ENCODE measurements at places on chromosomes 7 and 10. TPM values are rescaled to one million over a fixed set of nuclear protein-coding genes. Genes with fewer than 3 reads are reported as not detected.

Gene CNTNAP2
- total RNA-seq: not detected

- no peaks in the 10 kb centered on the region for H3K27me3 ChIP-seq
- H3K4me3 ChIP-seq: no peak overlapping the region
- H3K36me3 ChIP-seq: peaks cover 7% of the 10 kb centered on the region
- H3K4me1 ChIP-seq: no peaks in the 10 kb centered on the region
- no peak for DNase-seq
- H3K27ac ChIP-seq: no peak overlapping the region
Observed at GRCh38 chr10:79274279-79275104, 72.8 kb upstream of the PPIF start.

DNA sequence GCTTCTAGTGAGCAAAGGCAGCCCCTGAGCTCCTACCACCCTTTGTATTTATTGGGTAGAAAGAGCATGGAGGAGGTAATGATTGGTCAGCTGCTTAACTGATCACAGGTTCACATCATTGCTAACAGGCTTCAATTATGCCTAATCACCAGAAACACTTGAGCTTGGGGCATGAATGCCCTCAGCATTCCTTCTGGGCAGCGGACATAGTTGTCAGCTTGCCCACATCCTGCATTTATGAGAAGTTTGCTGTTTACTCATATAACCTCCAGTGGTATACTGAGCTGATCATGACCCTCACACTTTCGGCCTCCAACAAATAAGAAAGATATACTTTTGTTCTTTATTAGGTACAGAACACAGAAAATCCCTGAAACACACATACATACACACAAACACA lies 140.3 kb upstream of the ODAD2 start:
- peaks cover 18% of the 10 kb centered on the region for H3K36me3 ChIP-seq
- H3K27me3 ChIP-seq: no peaks in the 10 kb centered on the region
- H3K4me1 ChIP-seq: no peaks in the 10 kb centered on the region

- no peak for DNase-seq
- no peak overlapping the region for H3K4me3 ChIP-seq
- no peaks in the 10 kb centered on the region for H3K4me1 ChIP-seq
- no peaks in the 10 kb centered on the region for H3K36me3 ChIP-seq
- H3K27ac ChIP-seq: no peak overlapping the region
Observed at GRCh38 chr7:14137676-14138075, 148.2 kb upstream of the ETV1 start.

DNA sequence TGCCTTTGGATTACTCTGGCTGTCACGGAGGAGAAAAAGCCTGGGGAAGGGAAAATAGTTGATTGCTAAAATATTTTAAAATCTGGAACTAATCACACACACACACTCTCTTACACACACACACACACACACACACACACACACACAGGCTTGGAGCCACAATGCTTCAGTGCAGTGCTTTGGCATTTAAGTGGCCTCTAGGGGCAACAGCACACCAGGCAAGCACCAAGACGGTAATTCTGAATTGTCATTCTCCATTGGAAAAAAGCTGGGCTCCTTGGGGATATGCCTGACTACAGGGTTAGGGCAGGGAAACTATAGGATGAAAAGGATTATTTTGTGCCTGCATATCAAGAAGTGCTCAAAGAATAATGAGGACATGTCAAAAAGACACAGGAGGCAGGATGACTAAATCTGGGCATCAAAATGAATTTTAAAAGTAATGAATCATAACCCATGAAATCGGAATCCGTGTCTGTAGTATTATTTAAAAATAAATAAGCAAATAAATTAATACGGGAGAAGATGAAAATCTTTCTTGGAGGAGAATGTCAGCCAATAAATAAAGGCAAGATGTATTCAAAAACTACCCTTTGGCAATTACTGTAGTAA lies 30.4 kb upstream of the DDC start:
- peak; percentile 25 for DNase-seq
- no peaks in the 10 kb centered on the region for H3K27me3 ChIP-seq
- H3K4me1 ChIP-seq: peaks cover 23% of the 10 kb centered on the region
- H3K4me3 ChIP-seq: no peak overlapping the region
- no peak overlapping the region for H3K27ac ChIP-seq

DNA sequence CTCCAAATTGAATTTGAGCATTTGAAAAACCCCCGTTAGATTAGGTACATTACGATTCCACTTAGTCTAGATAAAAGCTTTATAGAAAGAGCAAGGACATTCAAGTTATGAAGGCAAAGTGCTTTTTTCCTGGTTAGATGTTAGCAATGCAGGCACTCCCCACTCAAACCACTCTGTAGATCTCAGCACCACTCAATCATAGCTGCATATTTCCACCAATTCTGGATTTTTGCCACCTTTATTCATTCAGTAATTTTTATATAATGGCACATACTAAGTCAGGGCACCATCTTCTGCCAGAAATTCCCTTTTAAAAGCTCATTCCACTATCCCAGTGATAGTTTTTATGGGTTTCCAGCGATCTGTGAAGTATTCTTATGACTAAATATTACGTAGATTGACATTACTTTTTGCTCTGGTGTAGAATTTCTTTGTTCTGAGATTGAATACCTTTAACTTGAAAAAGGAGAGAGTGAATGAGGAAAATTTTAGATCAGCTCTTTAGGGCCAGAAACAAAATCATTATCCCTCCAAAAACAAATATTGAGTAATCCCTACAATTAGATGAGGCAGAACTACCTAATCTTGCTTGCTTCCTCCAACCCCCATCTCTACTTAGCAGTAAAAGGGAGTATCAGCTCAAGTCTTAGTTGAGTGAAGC lies 51.6 kb downstream of the RNLS start:
- no peaks in the 10 kb centered on the region for H3K4me1 ChIP-seq
- H3K27ac ChIP-seq: no peak overlapping the region

DNA sequence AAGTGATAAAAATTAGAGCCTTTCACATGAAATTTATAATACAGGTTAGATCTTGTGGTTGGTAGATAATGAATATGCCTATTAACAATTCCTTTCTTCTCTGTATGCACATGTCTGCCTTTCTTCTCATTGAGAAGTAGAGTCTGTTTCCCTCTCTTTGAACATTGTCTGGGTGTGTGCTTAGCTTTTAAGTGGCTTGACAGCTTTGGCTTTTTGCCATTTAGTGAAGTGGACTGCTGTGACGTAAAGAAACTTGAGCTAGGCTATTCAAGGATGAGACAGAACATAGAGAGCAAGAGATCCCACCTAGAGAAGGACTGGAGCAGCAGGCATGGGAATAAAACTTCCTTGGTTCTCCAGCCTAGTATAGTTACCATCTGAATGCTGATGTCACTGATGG lies 996.7 kb upstream of the CELF2 start:
- no peaks in the 10 kb centered on the region for H3K27me3 ChIP-seq
- no peak overlapping the region for H3K4me3 ChIP-seq
- no peak for DNase-seq
- no peak overlapping the region for H3K27ac ChIP-seq

Gene ANKRD22
- total RNA-seq: 0.48 TPM

GRCh38 chr7:910441-910861 lies 34.1 kb downstream of the GET4 start:
- peaks cover 12% of the 10 kb centered on the region for H3K4me1 ChIP-seq
- peaks cover 4% of the 10 kb centered on the region for H3K27me3 ChIP-seq
- no peak overlapping the region for H3K27ac ChIP-seq
- DNase-seq: no peak
- no peaks in the 10 kb centered on the region for H3K36me3 ChIP-seq

DNA sequence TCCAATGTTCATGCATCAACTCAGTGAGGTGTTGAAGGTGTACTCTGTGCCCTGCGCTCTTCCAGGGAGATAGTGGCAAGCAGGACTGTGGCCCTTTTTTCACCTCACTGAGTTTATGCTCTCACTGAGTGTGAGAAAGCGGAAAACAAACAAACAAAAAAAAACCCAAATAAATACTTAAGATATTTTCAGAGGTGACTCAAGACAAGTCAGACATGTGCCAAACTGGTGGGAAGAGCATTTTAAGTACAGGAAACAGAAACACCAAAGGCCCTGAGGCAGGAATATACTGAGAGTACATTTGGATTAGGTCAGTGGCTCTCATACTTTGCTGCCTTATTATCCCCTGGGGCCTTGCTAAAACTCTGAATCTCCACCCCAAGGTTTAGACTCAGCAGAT lies 111.9 kb upstream of the IGFBP3 start:
- H3K27me3 ChIP-seq: no peaks in the 10 kb centered on the region
- H3K36me3 ChIP-seq: no peaks in the 10 kb centered on the region
- DNase-seq: no peak
- H3K4me3 ChIP-seq: no peak overlapping the region
- H3K4me1 ChIP-seq: no peaks in the 10 kb centered on the region

GRCh38 chr10:128854963-128855362 lies 612.1 kb upstream of the MGMT start:
- H3K36me3 ChIP-seq: no peaks in the 10 kb centered on the region
- H3K4me1 ChIP-seq: no peaks in the 10 kb centered on the region
- DNase-seq: no peak
- no peaks in the 10 kb centered on the region for H3K27me3 ChIP-seq

DNA sequence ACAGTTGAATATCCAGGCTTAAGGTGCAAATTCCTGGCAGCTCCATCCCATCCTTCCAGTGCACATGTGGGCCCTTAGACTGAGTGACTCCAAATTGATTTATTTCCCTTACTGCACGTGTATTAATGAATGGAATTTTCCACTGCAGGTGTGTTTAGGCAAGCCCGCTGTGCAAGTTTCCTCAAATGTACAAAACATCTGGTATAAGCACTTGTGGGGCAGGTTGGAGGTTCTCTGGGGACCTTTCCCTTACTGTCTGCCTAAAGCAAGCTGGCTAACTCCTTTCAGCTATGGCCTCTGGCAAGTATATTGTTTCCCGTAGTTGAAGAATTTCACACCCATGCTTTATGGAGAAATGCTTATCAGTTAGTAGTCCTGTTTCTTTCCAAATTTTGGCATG lies 25.3 kb upstream of the GIMAP6 start:
- H3K4me3 ChIP-seq: no peak overlapping the region
- no peaks in the 10 kb centered on the region for H3K27me3 ChIP-seq
- H3K36me3 ChIP-seq: peaks cover 63% of the 10 kb centered on the region
- no peak overlapping the region for H3K27ac ChIP-seq
- peaks cover 26% of the 10 kb centered on the region for H3K4me1 ChIP-seq
- no peak for DNase-seq

Gene ITGA8
- not detected for total RNA-seq

DNA sequence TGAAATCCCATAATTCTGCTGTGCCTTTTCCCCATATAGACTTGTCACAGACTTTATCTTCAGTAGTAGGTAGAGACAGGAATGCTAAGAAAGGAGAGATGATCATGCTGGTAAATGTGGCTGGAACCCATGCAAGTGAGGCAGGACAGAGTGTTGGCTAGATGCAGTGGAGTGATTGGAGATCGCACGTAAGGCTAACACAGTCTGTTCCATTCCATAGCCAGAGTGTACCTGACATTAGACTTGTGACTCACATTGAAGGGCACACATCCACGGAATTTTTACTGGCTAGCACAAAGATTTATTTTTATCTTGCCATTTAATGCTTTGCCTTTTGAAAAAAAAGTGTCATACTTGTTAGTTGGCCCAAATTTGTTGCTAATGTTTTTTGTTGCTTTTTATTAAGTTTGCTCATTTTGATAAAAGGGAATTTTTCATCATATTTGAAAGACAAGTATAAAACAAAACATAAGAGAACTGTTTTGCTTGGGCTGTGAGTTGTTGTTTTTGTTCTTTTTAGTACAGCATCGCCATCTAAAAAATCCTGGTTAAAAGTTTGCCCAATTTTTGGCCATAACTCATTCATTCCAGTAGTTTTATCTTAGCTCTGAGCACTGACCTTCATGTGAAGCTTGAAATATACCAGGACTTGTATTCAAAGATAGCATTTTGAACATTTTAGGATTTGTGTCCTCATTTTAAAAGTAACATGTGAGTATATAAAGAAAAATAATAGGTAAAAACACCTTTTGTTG lies 81.0 kb downstream of the CPED1 start:
- H3K4me3 ChIP-seq: no peak overlapping the region
- H3K36me3 ChIP-seq: no peaks in the 10 kb centered on the region
- H3K4me1 ChIP-seq: no peaks in the 10 kb centered on the region
- no peak overlapping the region for H3K27ac ChIP-seq
- no peak for DNase-seq

GRCh38 chr7:22827563-22827962 lies 4.9 kb upstream of the TOMM7 start:
- no peak for DNase-seq
- H3K4me1 ChIP-seq: peaks cover 9% of the 10 kb centered on the region
- peaks cover 27% of the 10 kb centered on the region for H3K27me3 ChIP-seq
- H3K36me3 ChIP-seq: peaks cover 1% of the 10 kb centered on the region

DNA sequence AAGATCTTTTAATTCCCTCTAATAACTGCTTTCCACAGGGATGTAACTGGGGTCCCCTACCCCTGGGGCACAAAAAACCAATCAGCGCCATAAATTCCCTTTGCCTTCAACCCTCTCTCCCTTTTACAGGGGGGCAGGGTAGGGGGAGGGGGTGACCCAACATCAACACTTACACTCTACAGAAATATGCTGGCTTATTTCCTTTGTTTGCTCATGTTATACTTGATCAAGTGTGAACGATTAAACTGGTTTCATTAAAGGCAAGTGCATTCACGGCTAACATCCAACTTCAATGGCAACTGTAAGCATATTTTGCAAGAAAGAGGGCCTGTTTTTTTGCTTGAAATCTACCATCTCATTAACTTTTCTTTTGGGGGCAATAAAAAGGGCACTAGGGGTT lies 2.9 kb downstream of the CTBP2 start:
- DNase-seq: no peak
- peaks cover 4% of the 10 kb centered on the region for H3K4me1 ChIP-seq
- no peak overlapping the region for H3K27ac ChIP-seq
- H3K36me3 ChIP-seq: no peaks in the 10 kb centered on the region

Data from activated CD4-positive, alpha-beta T cell treated with anti-CD3 and anti-CD28 coated beads, Interleukin-2, amount 10 ng/mL, durations not matched to agents 7 days and 5 days (primary cell).